ENCODE measurements at places on chromosomes 3 and 15.
A peak's percentile ranks its signal among the peaks of the same experiment; 100 is the strongest.

GRCh38 chr3:103947062-103947461 lies 1419.6 kb upstream of the ALCAM start:
- no peak for ATAC-seq

DNA sequence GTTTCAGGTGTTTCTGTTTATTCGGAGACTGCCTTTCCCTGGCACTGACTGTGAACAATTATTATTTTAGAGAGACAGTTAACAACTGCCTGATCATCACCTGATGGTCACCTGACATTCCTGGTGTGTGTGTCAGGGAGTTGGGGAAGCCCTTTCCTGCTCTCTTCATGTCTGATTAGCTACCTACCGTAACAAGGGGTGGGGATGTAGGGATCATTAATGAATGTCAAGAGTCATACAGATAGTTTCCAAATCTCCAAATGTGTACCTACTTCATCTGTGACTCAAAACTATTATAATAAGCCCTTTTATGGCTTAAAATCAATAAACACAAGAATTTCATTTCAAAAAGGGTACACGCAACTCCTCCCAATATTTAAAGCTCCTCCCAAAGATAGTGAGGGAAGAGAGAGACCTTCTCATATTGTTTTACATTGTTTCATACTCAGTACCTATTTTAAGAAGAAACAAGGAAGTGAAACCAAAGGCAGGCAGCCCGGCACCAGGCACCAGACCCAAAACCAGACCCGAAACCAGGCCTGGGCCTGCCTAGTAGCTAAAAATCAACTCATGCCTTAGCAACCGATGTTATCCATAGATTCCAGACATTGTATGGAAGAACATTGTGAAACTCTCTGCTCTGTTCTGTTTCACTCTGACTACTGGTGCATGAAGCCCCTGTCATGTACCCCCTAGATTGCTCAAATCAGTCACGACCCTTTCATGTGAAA lies 844.9 kb upstream of the ALCAM start:
- no peak for ATAC-seq

DNA sequence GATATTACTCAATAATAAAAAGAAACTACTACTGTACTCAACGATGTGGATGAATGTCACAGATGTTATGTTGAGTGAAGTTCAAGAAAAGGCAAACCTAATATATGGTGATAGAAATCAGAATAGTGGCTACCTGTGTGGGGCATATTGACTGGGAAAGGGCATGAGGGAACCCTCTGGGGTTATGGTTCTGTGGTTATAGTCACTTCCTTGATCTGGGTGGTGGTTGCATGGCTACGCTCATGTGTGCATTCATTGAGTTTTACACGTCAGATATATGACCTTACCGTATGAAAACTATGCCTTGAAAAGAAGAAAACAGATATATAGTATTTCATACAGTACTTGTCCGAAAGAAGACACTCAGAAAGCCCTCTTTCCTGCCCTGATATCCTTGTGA lies 331.0 kb upstream of the LRRFIP2 start:
- no peak for ATAC-seq

DNA sequence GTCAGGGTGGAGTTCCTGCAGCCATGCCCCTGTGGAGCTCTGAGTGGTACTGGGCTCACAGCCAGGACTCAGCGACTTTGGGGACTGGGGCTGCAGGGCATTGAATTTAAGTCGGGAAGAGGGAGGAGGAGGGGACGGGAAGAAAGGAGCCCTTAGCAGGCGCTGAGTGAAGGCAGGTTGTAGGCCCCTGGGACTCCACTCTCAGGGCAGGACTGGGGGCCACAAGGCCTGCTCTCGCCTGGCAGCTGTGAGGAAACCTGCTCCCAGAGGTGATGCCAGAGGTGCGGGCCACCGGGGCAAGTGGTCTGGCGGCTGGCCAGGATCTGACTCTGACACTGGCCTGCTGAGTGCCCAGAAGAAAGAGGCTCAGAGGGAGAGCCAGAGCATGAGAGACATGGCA lies 73.5 kb downstream of the EPHB3 start:
- no peak for ATAC-seq

- peak; percentile 76 for ATAC-seq
These were observed 24.6 kb upstream of the SRP14 start for GRCh38 chr15:40063563-40064011.

- no peak for ATAC-seq
These were observed 4.1 kb downstream of the ZNF609 start for GRCh38 chr15:64464276-64465005.

DNA sequence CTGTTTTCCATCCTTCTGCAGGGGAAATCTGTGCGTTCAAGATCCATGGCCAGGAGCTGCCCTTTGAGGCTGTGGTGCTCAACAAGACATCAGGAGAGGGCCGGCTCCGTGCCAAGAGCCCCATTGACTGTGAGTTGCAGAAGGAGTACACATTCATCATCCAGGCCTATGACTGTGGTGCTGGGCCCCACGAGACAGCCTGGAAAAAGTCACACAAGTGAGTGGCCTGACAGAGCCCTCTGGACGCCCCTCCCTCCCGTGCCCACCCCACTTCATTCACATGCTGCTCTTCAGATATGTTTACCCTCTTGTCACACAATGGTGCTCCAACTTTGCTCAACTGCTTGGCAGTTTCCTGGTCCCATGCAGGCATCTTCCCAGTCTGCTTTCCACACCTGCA lies 274.3 kb upstream of the TRIM42 start:
- no peak for ATAC-seq

DNA sequence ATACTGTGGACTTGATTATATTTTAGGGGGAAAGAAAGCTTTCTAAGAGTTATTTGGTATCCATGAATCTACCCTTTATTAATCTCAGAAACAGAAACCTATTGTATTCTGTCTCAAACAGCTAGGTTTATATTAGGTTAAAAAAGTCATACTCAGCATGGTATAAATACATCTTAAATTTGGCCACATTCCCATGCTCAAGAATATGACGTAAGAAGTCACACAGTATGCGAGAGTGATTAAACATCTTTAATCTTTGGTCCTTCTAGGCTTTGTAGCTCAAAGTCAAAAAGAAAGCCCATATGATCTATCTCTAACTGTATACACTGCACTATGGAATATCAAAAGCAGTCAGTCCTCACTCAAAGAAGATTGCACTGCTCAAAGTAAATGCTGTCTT lies 131.4 kb downstream of the EPHA3 start:
- no peak for ATAC-seq

GRCh38 chr15:26132811-26133210 lies 269.7 kb upstream of the ATP10A start:
- ATAC-seq, result no peak

GRCh38 chr3:58323529-58324390 lies 8.9 kb upstream of the PXK start:
- no peak for ATAC-seq

DNA sequence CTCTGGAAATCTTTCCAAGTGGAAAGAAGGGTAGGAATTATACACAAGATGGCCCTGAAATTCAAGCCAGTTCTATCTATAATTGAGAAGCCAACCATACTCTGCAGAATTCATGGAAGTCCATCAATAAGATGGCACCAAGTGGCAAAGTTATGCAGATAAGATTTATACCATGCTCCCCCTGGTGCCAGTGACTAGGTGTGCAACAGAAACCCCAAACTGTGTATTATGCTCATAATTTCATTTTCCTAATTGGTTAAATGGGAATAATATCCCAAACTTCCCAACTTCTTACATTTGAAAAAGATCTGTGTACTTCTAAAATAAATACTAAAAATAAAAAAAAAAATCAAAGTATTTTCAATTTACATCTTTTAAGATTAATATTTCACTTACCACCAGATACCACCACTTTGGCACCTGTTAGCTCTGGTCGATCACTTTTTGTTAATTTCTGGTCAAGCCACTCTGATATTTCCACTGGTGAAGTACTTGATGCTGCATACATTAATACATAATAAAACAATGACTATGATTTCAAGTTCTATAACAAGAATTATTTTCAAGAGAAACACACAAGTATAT lies 25.9 kb downstream of the ETFA start:
- no peak for ATAC-seq
